ENCODE measurements at places on chromosomes 3 and 15.

- DNase-seq: no peak
Observed at GRCh38 chr3:196275126-196275525, 12.4 kb downstream of the PCYT1A start.

- no peak for DNase-seq
Observed at GRCh38 chr15:68080783-68081182, 26.7 kb downstream of the PIAS1 start.

GRCh38 chr3:196179380-196180308 is 31.6 kb downstream of the ZDHHC19 start:
- peak; percentile 87 for DNase-seq

DNA sequence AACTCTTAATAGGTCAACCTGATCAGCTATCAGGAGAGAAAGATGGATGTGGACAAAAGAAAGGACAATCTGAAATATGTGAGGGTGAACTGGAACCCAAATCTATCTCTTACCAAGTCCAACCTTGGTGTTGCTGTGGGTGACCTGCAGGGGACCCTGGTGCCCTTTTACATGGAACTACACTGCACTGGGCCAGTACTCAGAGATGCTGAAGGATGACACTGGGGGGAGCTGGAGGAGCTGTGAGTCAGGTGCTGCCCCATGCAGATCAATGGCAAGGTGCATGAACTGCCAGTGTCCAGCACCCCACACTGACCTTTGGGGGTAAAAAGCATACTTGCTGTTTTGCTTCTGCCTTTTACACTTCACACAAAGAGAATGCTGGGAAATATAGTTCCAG is 55.6 kb upstream of the TBC1D5 start:
- no peak for DNase-seq

DNA sequence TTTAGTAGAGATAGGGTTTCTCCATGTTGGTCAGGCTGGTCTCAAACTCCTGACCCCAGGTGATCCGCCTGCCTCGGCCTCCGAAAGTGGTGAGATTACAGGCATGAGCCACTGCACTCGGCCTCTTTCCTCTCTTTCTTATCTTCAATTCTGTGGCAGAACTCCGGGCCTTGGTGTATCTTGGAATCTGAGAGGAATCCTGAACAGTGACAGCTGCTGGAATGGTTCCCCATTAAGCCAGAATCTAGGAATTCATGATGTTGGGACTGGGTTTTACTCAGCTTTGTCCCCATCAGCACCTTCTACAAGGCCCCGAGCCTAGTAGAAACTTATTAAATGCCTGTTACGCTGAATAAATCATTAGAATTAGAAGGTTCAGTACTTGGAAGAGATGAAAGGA is 81.4 kb downstream of the GPR156 start:
- DNase-seq: no peak
